ENCODE measurements at places on chromosomes 5 and 9. TPM values are rescaled to one million over a fixed set of nuclear protein-coding genes. Genes with fewer than 3 reads are reported as not detected.

POU4F3 gene
- not detected for total RNA-seq

TSSK1B gene
- total RNA-seq: 0.79 TPM

SGCD gene
- under 0.01 TPM for total RNA-seq

AK8 gene
- total RNA-seq: 0.22 TPM

ECSCR gene
- not detected for total RNA-seq

PCDHGB1 gene
- 0.98 TPM for total RNA-seq

PCA3 gene
- 0.39 TPM for total RNA-seq

C9orf72 gene
- total RNA-seq: 9.4 TPM

ZNF189 gene
- total RNA-seq: 18.8 TPM

ACO1 gene
- total RNA-seq: 38.7 TPM

SLC1A3 gene
- 29.8 TPM for total RNA-seq

PCSK1 gene
- total RNA-seq: 0.39 TPM

STK32A gene
- 44.4 TPM for total RNA-seq

IFNK gene
- not detected for total RNA-seq

IPPK gene
- total RNA-seq: 11.3 TPM

NR6A1 gene
- total RNA-seq: 1.6 TPM

RNF208 gene
- not detected for total RNA-seq

UNC13B gene
- total RNA-seq: 5.1 TPM

DMGDH gene
- not detected for total RNA-seq

GSN gene
- 744 TPM for total RNA-seq

ARL14EPL gene
- not detected for total RNA-seq

PCDHAC1 gene
- total RNA-seq: 0.39 TPM

ENC1 gene
- 12.6 TPM for total RNA-seq

MAMDC4 gene
- 3.0 TPM for total RNA-seq

SPINK6 gene
- not detected for total RNA-seq

FRRS1L gene
- under 0.01 TPM for total RNA-seq

LECT2 gene
- total RNA-seq: not detected

ADGRD2 gene
- not detected for total RNA-seq

TEX48 gene
- total RNA-seq: not detected

OR13F1 gene
- total RNA-seq: not detected

REEP2 gene
- total RNA-seq: 0.11 TPM

BRINP1 gene
- 0.76 TPM for total RNA-seq

MRPL22 gene
- 9.8 TPM for total RNA-seq

DOLPP1 gene
- total RNA-seq: 11.9 TPM

COL23A1 gene
- total RNA-seq: not detected

EIF4EBP3 gene
- total RNA-seq: 0.87 TPM
